Astrocyte (in vitro differentiated cells and primary cell): ENCODE measurements at places on chromosomes 7 and 10.
A peak's percentile ranks its signal among the peaks of the same experiment; 100 is the strongest.

DNA sequence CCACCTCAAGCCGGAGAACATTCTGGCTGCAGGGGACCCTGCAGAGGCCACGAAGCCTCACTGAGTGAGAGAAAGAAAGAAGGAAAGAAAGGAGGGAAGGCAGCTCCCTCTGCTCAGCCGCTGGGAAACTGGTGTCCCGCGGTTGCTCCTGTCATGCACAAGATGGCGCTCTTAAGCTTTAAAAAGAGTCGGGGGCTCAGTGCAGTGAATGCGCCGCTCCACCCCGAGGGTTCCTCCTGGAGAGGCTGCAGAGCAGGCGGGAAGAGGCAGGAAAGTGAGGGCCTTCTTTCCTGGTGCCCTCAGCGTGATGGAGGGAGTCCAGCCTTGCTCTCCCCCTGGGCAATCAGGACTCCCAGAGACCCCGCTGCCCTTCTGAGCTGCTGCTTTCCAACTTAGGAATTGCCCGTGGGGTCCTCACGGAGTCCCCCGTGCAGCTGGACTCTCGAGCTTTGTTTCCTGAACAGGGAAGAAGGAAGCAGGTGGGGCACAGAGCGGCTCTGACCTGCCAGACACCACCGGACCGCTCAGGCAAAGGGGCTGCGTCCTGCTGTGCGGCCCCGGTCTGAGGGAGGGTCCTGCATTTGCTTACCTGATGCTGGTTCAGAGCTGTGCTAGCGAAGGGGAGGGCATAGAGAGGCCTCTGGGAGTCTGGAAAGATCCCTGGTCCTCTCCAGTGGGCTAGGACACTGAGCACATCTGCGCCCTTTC is 141.9 kb upstream of the MKI67 start:
- no peak for DNase-seq

DNA sequence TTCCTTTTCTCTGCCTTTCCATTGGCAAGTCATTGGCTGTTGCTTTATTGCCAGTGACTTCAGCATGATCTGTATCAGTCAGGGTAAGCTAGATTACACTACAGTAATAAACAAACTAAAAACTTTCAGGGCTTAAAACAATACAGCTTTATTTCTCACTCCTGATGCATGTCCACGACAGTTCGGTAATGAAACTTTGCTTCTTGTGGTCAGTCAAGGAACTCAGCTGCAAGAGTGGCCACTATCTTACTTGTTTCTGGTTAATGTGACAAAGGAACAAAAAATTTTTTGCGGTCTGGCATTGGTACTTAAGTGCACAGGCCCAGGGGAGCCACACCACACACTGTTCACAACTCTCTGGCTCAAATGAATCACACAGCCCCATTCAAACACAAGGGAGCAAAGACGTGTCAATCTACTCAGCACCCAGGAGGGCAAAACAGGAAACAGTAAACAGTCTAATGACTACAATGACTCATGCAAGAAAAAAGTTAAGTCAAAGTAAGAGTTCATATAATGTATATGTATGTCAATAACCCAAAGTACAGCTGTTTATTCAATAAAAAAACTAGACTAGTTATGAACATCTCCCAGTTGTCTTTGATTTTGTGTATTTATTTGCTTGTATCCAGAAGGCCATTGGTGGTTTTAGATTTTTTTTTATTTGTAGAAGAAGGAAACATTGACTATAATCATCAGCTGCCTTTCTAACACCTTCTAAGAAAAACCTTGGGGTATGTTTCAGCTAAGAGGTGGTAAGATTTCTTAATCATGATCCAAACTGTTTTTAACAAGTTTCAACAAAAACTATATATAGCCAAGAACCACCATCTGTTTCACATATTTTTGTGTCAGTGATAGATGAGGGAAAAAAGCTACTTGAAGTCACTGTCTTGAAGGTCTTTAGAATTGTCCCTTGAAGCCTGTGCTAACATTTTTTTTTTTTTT is 134.4 kb upstream of the FAM3C start:
- DNase-seq = peak; percentile 100

DNA sequence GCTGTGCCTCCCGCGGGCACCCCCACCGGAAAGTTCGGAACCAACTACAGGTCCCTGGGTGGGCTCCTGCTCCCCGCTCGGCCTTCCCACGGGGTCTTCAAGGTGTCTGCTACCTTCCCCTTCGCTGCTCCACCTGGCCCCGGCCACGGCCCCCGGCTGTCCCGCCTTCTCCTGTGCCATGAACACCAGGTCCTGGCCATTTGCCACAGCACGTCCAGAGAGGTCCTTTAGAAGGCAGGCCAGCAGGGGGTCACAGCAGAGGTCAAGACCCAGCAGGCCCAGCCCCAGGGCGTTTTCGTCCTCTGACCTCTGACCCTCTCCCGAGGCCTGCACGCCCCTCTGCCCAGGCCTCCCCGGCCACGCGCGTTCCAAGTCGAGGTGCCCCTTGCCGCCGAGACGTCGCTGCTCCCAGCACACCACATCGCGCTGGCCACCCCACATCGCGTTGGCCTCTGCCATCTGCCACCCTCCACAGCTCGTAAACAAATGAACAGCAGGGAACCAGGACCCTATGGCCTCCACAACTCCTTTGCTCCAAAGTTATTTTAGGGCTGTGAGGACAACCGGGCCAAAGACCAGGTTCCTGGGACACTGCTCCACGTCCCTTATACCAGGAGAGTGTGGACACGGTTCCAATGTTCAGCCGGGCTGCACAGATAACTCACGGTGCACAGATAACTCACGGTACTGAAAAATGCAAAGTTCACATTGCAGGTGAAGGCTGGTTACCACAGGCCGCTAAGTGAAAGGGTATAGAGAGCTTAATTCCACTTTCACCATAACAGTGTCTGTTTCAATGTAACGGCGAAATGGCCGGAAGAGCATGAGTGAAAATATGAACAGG is 74.3 kb downstream of the CFAP46 start:
- DNase-seq = no peak

GRCh38 chr10:62744136-62744535 is 60.4 kb upstream of the ADO start:
- DNase-seq = peak; percentile 42

GRCh38 chr10:114482480-114483304 is 78.4 kb upstream of the AFAP1L2 start:
- no peak for DNase-seq

- no peak for DNase-seq
These were observed 43.7 kb downstream of the HIF1AN start for GRCh38 chr10:100579261-100580090.

- DNase-seq = no peak
These were observed 12.4 kb upstream of the PRLHR start for GRCh38 chr10:118607768-118608354.

GRCh38 chr10:96410296-96410695 is 51.5 kb upstream of the OPALIN start:
- no peak for DNase-seq

DNA sequence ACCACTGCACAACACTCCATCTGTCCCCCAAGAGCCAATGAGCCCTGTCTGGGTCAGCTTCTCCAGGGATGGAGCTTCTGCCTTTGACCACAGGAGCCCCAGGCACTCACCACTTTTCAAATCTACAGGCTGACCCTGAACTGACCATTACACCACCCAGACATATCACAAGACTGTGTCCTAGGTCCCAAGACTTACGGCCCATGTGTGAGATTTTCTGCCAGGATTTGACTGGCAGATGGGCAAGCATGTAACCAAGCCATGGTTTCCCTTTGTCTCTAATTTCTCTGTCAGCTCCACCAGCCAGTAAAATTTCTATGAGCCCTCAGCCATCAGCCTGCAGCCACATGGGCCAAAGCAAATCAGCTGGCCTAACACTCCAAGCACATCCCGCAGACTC is 92.5 kb downstream of the SH3PXD2A start:
- no peak for DNase-seq

DNA sequence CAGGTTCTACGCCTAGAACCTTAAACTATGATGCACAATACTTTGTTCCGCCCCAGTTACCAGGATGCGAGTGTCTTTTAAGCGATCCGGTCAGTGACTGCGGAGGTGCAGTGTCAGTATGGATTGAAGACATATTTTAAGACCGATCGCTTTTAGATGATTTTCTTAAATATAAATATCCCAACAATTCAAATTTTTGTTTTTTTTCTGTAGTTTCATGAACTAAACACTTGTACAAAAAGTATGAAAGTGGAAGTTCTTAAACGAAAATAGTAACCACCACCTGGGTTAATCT is 835 bp downstream of the COMMD3 start:
- no peak for DNase-seq

DNA sequence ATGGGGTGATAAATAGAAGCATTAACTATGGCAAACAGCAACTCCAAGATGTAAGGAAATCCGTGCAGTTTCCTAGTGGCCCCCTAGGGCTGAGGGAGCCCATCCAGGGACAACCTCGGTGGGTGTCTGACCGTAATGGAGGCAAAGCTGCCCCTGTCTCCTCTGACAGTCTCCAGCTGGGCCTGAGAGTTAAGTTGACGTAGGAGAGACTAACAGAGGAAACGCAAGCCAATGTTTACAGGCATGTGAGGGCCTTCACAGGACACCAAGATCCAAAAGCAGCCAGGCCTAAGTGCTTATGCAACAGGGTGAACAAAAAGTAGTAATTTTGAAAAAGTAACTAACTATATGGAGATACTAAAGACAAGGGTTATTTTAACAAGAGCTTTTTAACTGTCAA is 330.0 kb upstream of the C7orf33 start:
- DNase-seq = no peak

- DNase-seq = no peak
These were observed 31.3 kb downstream of the ZNF783 start for GRCh38 chr7:149293338-149293737.

DNA sequence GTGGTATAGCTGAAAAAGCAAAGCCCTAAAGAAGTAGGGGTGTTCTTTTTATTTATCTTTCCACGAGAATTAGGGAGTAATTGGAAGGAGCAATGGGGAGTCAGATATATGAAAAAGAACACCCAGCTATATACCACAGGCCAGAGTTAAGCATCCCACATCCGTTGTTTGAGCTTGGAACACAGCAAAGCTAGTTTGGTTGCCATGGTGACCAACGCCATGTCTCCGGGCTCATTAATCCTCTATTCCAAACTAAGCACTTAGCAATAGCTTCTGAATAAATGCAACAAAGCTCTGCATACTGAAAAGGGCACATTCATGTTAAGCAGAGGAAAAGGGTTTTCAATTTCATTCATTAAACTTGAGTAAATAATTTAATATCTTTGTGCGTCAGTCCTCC is 23.5 kb downstream of the ASB4 start:
- DNase-seq = peak; percentile 76

GRCh38 chr7:138006106-138006505 is 4.2 kb upstream of the CREB3L2 start:
- DNase-seq = no peak

- DNase-seq = no peak
These were observed 67.0 kb downstream of the WDR37 start for GRCh38 chr10:1123198-1123597.

GRCh38 chr7:45576249-45576929 is 2.2 kb downstream of the ADCY1 start:
- DNase-seq = no peak

DNA sequence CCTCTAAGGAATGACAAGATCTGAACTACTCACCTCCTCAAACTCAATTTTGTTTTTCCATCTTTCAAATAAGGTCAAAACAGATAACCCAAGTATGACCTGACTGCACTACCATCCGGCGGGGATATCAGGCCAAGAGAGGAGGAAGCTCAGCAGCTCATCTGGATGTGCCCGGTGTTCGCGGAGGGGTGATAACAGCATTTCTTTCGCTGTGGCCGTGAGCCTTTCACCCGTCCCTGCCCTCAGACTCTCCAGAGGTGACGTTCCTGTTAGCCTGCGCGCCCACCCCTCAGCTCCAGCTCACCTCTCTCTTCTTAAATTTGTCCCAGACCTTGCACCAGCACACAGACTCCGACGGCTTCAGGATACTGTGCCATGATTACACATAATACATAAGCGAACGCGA is 526 bp downstream of the ZNF248 start:
- DNase-seq = no peak

- DNase-seq = peak; percentile 6
These were observed 569 bp downstream of the ZNF316 start for GRCh38 chr7:6637544-6638229.

GRCh38 chr10:78515038-78515872 is 481.6 kb downstream of the RPS24 start:
- DNase-seq = no peak

GRCh38 chr10:71268247-71268691 is 50.8 kb upstream of the SLC29A3 start:
- peak; percentile 39 for DNase-seq
